ENCODE measurements at places on chromosomes 6 and 20.

- DNase-seq = no peak
These were observed 29.8 kb downstream of the CTNNBL1 start for GRCh38 chr20:37723668-37724067.

- no peak for DNase-seq
These were observed 10.5 kb upstream of the TOP1 start for GRCh38 chr20:41018153-41018552.

DNA sequence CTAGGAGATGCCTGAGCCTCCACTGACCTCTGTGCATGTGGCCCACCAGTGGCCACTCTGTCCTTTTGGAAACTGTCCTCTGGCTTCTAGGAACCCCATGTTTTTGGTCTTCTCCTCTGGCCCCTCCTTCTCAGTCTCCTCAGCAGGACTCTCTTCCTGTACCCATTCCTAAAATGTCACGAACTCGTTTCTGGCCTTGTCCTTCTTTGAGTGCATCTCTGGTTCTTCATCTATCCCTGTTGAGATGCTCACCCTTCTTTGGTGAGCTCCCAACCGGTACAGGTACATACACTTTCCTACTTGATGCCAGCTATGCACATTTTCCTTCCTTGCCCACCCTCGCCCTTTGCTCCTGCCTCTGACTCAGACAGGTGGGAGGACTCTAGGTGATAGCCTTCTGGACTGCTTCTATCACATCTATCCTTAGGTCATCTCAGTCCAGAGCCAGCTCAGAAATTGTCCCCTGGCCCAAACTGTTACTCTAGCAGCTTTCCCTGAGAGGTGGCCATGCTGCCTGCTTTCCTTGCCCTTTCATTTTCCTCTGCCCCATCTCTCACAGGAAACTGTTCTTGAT, 14.8 kb upstream of the NNAT start:
- DNase-seq = no peak

- DNase-seq = no peak
These were observed 73.1 kb downstream of the PTCHD4 start for GRCh38 chr6:48037946-48038345.

DNA sequence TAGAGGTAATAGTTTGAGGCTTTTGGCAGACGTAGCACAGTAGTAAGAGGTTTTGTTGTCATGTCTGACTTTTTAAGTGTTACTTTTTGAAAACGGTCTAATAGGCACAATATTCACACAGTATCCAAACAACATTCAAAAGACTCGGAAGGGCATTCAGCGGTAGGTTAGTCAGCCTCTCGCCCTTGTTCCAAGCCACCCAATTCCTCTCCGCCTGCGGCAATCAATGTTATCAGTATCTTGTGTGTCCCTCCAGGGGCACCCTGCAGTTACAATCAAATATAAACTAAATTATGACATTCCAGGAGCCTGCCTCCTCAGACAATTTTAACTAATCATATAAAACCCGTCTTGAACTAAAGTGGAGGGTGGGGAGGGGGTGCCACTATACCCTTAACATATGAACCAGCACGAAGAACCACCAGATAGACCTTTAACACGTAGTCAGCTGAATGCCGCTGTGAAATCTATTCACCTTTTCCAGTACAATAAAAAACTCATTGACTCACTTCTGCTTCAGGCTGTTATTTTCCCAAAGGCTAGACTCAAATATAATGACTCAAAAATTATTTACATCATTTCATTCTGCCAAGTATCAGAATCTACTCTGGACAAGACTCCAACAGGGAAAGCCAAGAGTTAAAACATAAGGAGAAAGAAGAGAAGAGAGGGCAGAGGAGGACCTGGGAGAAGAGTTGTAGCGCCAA, 1.6 kb downstream of the TENT5A start:
- DNase-seq = no peak

GRCh38 chr6:38583523-38583922, 56.2 kb downstream of the BTBD9 start:
- DNase-seq = no peak

DNA sequence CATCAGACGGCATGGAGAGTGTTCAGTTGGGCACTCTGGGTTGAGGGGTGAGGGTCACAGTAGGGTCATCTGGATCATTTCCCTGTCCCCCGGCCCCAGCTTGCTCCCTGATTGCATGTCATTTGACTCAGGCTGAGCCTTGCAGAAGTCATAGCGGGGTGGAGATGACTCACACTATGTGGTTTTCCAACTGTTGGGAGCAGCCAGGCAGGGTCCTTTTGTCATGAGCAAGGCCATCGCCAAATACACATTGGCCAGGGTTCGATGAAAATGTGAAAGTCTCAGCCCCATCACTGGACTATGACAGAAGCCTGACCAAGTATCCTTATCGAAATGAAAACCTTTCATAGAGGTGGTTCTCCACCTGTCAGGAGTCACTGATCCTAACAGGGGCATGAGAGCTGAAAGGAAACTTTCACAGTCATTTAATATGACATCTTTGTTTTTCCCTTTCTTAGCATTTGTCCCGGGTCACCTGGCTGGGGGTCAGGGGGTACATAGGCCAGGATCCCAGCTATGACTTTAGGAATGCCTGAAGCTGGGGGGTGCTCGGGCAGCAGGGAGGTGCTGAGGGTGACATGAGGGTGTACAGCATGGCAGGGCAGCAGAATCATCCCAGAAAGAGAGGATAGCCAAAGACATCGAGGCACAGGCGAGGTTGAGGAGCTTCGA, 70.2 kb upstream of the CD93 start:
- DNase-seq = peak; percentile 56

GRCh38 chr6:120938164-120938875, 396.0 kb downstream of the TBC1D32 start:
- DNase-seq = no peak

DNA sequence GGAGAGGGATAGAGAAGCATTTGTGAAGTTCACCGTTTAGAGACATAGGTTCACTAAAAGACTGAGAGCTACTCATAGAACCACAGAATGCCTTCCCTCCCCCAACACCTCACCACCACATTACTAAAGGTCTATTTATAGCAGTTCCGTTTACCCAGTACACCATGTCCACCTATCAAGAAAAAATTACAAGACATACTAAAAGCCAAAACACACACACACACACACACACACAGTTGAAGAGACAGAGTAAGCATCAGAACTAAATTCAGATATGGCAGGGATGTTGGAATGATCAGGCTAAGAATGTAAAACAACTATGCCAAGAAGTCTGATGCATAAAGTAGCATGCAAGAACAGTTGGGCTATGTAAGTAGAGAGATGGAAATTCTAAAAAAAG, 52.3 kb downstream of the SLC22A3 start:
- no peak for DNase-seq

- DNase-seq = peak; percentile 46
These were observed 18.8 kb downstream of the MRAP2 start for GRCh38 chr6:84052204-84052882.

- no peak for DNase-seq
These were observed 5.8 kb downstream of the SGK1 start for GRCh38 chr6:134312038-134312660.

- no peak for DNase-seq
These were observed 110.5 kb downstream of the MANEA start for GRCh38 chr6:95687839-95688238.
